ENCODE measurements at places on chromosomes 1 and 21.

DNA sequence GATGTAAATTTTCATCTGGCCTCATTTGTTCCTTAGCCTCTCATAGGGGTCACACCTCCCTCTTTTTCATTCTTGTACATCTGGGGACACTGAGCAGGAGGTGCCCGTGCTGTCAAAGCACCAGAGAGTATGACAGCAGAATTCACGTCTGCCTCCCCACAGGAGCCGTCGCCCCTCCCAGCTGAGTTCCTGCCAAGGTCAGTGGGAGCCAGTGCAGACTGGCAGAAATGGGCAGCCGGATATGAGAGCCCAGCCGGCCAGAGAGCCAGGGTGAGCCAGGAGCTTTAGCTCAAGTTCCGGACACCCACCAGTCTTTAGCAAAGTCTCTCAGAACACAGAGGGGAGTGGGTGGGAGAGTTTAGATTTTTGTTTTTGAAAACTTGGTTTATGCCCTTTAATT is 21.9 kb downstream of the GPR137B start:
- no peak for DNase-seq

DNA sequence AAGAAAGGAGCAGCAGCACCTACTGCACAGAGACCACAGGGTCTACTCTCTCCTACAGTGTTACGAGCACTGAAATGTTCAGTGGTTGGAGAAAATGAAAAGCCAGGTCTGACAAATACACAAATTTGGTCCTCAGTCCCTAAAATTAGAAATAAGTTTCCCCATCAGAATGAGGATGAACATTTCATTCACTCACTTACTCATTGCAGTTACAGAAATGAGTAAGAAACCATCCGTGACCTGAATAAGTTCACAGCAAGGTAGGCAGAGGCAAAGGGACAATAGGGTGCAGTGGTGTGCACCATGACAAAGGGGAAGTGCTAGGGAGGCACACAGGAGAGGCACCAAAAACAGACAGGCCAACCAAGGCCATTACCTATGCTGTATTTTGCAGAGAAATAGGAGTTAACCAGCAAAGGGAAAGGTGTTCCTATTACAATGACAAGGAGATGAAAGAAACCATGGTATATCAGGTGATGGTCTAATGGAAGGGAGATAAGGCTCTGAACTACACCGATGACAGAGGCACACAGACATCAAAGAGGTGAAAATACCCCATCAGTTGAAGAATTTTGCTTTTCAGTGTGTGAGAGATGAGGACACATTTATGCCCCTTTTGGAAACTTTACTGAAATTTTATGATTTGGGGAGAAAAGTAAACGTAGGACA is 29.4 kb downstream of the VAV3 start:
- no peak for DNase-seq

DNA sequence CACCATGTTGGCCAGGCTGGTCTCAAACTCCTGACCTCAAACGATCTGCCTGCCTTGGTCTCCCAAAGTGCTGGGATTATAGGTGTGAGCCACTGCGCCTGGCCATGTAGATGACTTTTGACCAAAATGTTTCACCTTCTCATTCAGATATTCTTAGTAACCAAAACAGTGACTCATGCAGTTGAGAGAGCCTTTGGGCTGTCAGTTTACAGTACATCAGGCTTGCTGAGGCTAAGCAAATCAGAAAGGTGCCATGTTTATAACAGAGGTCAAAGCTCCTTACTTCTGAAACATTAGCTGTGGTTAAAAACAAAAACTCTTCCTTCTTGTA is 21.0 kb downstream of the CNIH4 start:
- no peak for DNase-seq

DNA sequence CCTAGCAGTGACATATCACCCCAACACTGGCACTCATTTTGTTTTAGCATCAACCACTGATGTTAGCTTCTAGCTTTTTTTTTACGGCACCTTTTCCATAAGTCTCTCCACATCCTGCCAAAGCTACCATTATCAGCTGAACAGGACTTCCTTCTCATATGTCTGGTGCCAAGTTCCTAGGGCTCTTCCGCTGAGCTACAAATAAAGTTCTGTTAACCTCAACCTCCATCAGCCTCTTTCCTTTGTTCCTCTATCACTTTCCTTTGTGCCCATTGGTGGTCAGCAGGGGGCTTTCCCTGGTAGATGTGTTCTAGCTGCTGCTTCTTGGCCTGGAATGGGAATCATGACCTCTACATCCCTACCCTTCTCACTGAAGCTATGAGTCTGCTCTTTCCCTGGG is 163.8 kb downstream of the FAF1 start:
- no peak for DNase-seq

DNA sequence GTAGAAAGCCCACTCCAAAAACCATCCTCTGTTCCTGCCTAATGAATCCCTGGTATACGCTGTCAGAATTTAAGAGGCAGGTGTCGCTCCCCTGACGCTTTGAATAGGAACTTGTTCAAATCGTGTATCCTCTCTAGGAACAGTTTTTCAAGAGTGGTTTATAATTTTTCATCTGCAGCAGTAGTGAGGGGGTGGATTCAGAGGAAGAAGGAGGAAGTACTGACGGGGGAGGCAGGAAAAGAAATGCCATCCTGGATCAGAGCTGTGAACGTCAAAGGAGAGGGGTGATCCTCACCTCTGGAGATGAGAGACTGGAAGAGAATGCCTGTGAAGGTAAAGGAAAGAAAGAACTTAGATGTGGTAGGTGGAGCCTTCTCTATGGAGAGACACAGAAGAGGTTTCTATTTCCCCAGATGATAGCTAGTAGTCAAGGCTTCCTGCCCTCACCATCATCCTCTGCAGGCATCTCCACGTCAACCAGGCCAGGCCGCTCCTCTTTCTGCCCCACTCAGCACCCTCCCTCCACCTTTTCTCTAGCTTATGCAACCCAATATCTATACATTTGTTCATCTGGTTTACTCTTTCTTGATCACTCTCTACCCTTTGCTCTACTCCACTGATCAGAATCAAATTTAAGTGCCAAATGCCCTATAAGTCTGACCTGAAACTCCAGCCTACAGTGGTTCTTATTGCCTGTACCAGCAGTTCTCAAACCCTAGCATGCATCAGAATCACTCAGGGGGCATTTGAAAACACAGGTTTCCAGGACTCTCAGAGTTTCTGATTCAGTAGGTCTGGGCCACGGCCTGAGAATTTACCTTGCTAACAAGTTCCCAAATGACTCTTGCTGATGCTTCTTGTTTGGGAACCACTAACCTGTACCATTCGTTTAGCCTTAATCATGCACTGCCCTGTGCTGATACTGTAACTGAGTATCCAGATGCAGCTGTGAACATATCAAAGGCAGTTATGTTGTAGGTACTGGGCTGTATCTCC is 13.1 kb upstream of the BCL9 start:
- no peak for DNase-seq

DNA sequence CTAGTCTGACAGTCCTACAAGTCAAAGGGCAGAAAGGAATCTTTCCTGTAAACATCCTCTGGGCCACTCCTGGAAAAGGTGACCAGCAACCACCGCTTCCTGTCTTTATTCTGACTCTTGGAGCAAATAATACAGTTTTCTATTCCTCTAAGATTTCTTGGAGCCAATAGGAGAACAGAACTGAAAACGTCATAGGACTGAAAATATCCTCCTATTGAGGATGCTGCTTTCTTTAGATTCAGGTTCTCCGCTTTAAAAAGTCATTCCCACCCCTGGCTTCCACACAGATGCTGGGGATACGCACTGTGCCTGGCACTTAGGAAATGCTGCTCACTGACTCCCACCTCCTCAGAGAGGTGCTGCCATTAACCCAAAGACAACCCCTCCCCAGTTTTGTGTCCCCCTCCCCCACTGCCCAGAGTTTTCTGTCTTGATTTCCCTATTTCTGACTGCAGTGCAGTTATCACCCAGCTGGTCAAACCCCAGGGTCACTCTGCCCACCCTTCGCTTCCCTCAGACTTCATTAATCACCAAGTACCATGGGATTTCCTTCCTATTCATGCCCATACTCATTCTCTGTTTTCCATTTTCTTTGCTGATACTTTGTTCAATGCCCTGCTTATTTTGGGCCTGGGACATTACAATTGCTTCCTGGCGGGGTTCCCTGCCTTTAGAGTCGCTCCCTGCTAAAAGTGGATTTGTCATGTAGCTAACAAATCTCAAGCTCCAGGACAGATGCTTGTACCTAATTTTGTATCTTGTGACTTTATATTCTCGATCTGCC is 82.1 kb upstream of the ARHGAP29 start:
- no peak for DNase-seq

DNA sequence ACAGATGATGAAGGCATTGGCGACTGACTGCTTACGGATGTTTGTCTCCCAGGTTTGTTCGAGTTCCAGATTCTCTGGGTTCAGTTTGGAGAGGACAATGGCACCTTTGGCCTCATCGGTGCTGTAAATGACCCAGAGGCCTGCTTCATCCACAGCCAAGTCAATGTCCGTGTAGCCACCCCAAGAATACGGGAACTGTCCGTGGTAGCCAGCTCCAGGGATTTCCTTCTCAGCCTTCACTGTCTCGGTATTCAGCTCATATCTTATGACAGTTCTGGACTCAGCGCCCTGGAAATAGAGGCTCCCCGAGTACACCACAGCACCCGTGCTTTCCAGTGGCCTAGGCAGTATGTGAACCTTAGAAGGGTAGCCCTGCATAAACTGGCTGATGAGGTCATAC is 14.1 kb downstream of the MYOCOS start:
- DNase-seq: no peak

DNA sequence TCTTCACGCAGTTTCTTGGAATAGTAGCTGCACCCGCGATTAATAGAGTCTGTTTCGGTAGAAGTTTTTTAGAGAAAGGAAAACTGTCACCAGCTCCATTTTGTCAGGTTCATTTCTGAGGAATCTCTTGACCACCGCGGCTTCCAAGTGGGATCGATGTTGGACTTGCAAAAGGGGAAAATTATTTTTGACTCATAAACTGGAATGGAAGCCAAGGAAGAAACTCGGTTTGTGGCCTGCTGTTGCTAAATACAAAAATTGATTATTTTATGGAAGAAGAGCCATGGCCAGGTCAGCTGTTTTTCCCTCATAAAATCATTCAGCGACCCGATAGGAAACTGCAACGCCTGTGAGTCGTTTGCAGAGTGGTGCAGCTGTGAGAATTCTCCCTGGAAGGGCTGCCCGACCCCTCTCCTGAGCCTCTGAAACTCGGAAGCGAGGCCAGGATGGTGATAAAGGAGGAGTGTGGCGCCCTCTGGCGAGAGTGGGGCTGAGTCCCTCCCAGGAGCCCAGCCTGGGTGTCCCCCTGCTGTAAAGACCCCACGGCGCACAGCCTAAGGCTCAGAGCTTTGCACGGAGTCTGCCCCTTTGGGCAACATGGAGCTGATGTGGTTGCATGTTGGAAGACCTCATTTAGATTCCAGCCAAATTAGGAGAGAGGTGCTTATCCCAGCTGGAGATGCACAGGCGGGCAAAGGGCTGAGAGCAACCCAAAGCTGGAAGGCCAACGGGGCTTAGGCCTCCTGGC is 83.6 kb upstream of the SLC25A33 start:
- peak; percentile 6 for DNase-seq

DNA sequence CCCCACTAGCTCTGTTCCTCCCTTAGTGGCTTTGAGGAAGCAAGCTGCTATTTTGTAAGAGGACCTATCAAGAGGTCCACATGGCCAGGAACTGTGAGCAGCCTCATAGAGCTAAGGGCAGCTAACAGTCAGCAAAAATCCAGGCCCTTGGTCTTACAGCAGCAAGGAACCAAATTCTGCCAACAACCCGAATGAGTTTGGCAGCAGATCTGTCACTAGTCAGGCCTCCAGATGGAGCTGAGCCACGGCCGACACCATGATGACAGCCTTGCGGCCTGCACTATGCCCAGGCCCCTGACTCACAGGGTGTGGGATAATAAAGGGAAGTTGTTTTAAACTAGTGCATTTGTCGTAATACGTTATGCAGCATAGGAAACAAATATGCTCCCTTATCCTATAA is 28.0 kb upstream of the H3-3A start:
- no peak for DNase-seq

GRCh38 chr21:37117204-37117603 is 44.1 kb downstream of the TTC3 start:
- DNase-seq: no peak

DNA sequence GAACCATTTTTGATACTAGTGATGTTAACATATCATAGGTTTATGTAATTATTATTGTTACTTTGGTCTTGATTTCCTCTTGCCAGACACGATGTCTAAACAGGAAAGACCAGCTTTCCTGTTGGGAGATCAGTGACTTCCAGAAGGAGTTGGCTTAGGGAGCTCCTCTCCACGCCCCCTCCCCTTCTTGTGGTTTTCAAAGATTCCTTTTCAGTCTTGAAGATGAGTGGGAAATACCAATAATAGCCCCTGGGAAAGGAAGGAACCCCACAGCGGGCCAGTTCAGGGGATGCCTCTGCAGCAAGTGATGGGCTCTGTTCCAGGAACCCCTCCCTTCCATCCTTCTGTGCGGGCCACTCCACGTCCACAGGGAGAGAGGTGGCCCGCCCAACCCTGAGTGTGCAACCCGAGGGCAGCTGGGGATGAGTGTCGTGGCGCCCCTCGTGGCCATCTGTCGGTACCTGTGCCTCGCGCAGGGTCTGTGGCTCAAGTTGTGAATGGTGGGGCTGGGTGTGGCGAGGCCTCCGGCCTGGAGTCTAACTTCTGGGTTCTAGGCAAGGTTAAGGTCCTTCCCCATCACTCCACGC is 65.7 kb downstream of the TLR5 start:
- no peak for DNase-seq

DNA sequence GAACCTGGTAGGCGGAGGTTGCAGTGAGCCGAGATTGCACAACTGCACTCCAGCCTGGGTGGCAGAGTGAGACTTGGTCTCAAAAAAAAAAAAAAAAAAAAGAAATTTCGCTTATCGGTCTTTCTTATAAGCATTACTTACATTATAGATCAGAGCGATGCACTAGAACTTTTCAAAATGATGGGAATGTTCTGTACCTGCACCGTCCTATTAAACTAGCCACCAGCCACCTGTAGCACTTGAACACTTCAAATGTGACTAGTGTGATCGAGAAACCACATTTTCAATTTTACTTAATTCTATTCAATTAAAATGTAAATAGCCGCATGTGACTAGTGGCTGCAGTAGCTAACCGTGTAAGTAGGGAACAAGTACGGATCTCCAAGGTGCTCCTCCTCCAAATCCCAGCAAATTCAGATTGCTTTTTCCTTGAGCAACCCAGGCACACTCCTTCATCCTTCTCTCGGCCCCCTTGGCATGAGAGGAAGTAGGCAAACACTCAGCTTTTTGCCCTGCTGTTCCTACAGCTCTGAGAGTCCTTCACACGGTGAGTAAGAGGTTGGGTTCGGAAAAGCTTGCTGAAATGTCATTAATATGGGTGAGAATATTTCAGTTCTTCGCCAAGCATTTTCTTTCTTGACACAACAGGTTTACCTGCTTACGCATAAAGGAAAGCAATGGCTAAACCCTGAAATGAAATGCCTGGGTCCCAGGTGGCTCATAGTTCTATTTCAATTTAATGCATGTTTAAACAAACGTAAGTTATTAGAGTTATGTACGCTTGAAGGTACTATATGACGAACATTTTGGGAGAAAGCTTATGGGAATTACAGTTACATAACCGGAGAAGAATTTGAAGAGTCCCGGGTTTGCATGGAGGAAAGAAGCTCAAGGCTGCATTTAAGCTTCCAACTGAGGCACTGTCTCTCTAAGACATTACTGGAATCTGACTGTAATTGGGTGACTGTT is 69.5 kb upstream of the HUNK start:
- DNase-seq: no peak

GRCh38 chr1:8302081-8302956 is 15.6 kb upstream of the SLC45A1 start:
- DNase-seq: no peak

GRCh38 chr1:54310439-54311328 is 95.5 kb downstream of the SSBP3 start:
- no peak for DNase-seq

Measured in SW 1271 (cell line).